ENCODE measurements at places on chromosomes 3 and 15.
A peak's percentile ranks its signal among the peaks of the same experiment; 100 is the strongest.

DNA sequence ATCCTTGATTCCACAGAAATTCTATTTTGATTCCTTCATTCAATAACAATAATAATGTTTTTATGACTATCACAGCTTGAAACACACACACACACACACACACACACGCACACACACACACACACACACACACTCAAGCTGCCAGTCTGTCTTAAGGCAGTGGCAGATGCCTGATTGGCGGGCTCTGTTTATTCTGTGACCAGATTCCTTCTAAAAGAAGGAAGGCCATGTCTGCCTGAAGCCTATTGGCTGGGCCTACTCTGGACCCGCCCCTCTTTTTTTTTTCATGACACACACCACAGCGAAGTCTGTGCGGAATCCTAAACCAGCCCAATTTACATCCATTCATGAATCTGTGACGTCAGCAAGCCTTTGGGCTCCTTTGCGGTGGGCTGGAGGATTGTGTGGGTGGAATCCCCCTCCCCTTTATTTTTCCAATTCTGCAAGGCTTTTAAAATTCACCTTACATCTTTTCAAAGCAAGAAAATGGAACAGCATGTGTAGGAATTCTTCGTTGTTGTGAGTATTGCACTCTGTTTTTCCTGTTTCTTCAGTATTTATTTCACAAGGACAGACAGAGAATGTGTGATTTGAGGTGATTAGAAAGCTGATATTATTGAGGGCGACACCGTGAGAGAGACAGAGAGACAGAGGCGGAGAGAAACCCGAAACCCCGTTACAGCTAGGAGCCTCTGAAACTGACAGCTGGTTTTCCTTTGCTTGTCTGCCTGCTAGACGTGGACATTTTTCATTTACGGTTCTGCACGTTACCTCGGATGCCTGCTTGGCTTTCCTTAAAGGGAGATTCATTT, at the start of gene MAP3K13:
MAP3K13 (plus strand) TSS at position 287 of the 812 bp plus-strand sequence. CDS start 65,446 bp downstream, outside the sequence.
- DNase-seq, result peak; percentile 98

- no peak for DNase-seq
These were observed 11.9 kb downstream of the CFAP100 start for GRCh38 chr3:126406389-126407296.

GRCh38 chr15:75109021-75109735, 85.8 kb downstream of the PPCDC start:
- DNase-seq, result no peak

- no peak for DNase-seq
These were observed 25.7 kb downstream of the ACKR4 start for GRCh38 chr3:132622761-132623160.

DNA sequence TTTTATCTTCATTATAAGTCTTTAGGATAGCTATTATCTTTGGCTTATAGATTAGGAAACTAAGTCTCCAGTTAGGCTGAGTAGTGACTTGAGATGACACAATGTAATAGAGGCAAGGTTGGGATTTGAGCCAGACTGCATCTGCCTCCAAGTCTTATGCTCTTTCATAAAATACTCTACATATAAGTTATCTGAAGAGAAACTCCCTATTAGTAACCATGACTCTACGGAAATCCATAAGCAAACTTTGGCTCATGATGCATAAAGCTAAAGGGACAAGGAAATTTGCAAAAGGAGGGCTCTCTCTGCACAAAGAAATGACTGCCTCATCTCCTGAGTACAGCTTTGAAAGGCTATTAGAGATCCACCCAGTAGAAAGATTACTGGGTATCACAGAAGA, 77.6 kb upstream of the FRMD4B start:
- no peak for DNase-seq

- DNase-seq, result no peak
These were observed 1.2 kb downstream of the STARD5 start for GRCh38 chr15:81322676-81323253.

DNA sequence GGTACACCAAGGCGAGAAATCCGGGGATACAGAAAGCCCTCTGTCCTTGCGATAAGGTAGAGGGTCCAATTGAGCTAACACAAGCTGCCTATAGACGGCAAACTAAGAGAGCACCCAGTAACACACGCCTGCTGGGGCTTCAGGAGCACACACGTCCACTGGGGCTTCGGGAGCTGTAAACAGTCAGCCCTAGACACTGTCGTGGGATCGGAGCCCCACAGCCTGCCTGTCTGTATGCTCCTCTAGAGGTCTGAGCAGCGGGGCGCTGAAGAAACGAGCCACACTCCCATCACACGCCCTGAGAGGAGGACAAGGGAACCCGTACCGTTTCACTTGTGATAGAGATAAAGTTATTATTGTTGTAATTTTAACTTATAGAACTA, 486 bp downstream of the SAMMSON start:
- no peak for DNase-seq

DNA sequence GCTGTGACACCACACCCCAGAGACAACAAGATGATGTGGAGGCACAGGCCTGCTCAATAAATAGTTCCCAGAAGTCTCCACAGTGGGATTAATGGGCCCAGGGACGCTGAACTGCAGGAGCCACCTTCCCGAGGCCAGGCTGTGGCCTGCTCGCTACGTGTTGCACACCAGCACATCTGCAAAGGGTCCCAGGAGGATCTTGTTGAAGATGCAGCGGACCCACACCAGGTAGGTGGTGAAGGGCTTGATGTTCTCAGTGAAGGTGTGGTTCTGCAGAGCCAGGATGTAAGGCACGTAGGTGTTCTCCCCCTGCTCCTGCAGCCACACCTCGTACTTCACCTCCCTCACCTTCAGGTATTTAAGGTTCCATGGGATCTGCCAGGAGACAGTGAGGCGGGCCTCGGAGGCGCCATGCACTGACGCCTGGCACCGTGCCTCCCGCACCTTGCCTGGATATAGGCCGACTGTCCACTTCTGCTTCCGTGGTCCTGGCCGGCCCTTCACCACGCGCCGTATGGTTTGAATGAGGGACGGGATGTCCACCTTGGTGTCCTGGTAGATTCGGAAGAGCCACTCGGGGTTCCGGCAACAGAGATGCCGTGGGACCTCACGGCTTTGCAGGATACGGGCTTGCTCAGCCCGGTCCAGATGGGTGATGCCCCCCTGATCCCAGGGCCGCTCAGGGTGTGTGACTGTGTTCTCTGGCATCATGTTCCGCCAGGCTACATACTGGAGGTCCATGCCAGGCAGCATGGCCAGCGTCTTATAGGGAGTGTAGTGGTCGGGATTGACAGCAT, 26.1 kb downstream of the POMGNT2 start:
- DNase-seq, result no peak

GRCh38 chr15:85568261-85568808, 187.9 kb downstream of the AKAP13 start:
- DNase-seq, result no peak

DNA sequence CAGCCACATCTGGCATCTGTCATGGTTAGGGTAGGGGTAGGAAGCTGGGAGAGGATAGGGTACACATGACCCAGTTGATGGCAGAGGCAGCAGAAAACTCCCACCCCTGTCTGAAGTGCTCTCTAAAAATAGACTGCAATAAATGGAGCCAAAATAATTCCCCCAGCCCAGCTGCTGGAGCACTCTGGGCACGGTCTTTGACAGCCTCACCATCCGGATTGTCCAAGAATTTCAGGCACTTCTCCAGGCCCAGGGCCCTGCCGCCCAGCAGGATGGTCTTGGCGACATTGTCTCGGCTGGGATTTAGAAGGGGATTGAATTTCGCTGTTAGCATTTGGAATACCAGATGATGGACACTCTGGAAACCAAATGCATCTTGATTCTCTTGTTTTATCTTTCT, 103.7 kb downstream of the IQSEC1 start:
- no peak for DNase-seq

DNA sequence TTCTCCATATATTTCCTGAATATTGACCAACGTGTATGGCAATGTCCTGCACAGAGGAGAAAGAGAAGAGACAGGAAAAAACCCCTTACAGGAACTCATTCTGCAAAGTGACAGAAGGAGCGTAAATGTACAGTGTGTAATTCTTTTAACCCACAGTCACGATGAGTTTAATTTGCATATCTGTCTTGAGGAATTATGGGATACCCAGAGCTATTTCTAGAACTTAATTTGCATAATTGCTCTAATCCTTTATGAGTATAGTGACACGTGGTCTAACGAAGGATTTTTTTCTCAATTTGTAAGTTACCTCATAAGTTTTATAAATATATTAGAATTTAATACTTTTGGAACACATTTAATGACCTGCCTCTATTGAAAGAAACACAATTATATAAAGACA, 9.8 kb downstream of the GPR27 start:
- no peak for DNase-seq

DNA sequence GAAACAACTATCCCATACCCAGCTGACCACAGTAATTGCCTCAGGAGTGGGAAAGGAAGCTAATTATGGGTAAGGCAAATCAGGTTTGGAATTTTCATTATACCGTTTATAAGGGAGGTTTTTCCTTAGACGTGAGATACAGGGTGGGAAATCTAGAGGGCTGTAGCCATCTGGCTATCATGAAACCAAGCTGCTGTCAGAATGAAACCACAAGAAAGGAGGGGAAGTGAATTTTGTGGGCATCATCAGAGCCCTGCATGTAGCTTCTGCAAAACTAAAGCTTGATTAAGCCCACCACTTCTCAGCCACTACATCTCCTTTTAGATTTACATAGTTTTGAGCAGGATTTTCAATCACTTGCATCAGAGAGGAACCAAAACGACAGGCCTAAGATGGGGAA, 893.5 kb downstream of the TUSC7 start:
- DNase-seq, result no peak

DNA sequence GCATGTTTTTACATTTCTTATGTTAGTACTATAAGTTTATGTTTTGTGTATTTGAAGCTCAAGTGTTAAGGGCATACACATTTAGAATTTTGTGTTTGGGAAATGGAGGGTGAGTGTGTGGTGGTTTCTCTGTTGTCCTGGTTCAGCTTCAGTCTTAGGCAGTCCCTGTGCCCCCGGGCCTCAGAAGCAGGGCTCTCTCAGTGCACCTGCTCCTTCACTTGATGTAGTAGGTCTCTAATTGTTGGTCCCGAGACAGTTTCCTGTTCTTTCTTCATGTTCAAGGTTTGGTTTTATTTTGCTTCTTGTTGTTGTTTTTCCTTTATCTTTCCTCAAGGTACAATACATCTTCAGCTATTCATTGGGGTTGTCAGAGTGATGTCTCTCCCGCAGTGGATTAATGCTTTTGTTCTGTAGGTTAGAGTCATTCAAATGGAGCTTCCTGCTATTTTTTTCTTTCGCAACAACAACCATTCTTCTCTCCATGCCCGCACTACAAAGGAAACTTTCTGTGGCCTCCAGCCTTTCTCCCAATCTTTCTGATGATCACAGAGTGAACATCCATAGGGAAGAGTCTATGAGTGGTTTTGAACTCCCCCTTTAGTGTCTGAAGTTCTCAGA, 177.8 kb upstream of the GOLGA6L4 start:
- DNase-seq, result no peak

- DNase-seq, result no peak
These were observed 18.1 kb upstream of the LEKR1 start for GRCh38 chr3:156808025-156808424.

- no peak for DNase-seq
These were observed 3.5 kb upstream of the SMAD3 start for GRCh38 chr15:67061811-67062368.

DNA sequence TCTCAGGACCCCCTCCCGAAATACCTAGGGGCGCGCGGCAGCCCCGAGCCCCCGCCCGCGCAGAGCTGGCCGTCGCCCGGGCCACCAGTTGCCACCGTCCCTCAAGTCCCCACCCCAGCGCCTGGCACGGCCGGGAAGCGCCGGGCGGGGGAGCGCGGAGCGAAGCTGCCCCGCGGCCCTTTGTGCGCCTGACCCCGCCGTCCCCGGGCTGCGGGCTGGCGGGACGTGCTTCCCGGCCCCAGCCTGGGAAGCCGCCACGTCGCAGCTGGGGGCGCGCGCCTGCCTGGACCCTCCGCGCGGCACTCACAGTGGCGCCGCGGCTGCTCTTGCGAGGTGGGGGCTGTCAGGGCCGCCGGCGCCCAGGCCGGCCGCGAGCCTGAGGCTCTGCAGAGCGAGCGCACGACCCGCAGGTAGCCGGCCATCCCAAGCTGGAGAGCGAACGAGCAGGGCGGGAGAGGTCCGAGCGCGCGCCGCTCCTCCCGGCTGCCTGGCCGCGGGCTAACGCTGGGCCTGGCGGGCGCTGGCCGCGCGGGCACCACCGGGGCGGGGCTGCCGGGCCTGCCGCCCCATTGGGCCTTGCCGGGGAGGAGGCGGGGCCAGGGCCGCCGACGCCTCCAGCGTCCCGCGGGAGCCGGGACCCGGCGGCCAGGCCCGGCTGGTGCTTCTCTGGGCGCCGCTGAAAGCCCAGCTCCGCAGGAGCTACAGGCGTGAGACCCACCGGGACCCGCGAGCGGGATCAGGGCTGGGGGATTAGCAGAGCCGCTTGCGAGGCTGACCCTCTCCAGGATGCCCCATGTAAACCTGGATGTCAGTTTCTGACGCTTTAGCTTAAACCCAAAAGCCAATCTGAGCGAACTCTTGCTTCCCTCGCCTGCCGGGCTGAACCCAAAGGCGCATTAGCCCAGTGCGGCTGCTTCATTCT, at the start of gene IDH2:
IDH2 (minus strand) TSS at position 500 of the 922 bp plus-strand sequence; CDS start at position 422, 78 bp downstream.
- peak; percentile 83 for DNase-seq

- peak; percentile 12 for DNase-seq
These were observed 1.5 kb upstream of the SMAD3 start for GRCh38 chr15:67063689-67064606.

- no peak for DNase-seq
These were observed 55.2 kb downstream of the WNT7A start for GRCh38 chr3:13824521-13825310.

All from G401 (cell line).